ENCODE measurements at places on chromosomes 13 and 19.

- no peak for DNase-seq
These were observed 24.3 kb downstream of the PEPD start for GRCh38 chr19:33497131-33497777.

GRCh38 chr13:29754473-29754806 lies 96.0 kb downstream of the UBL3 start:
- peak; percentile 38 for DNase-seq

GRCh38 chr13:25171517-25172302 lies at the start of gene AMER2:
AMER2 (minus strand) TSS chr13:25172288; CDS start chr13:25171619, 669 bp downstream.
- DNase-seq: no peak

GRCh38 chr13:113990321-113990837 lies 16.5 kb upstream of the C13orf46 start:
- DNase-seq: no peak

Data from stromal cell of bone marrow (primary cell).